Activated CD4-positive, alpha-beta T cell treated with anti-CD3 and anti-CD28 coated beads, Interleukin-2, amount 10 ng/mL, durations not matched to agents 7 days and 5 days (primary cell): ENCODE measurements at places on chromosomes 4 and X. TPM values are rescaled to one million over a fixed set of nuclear protein-coding genes. Genes with fewer than 3 reads are reported as not detected.

The GYPE gene
- not detected for total RNA-seq

The CSAG1 gene
- not detected for total RNA-seq

The SOX3 gene
- not detected for total RNA-seq

The CFI gene
- total RNA-seq, result not detected

The FAM53A gene
- 0.99 TPM for total RNA-seq

The GPRIN3 gene
- 57.4 TPM for total RNA-seq

The SOD3 gene
- not detected for total RNA-seq

The WAS gene
- 165 TPM for total RNA-seq

The GPR34 gene
- total RNA-seq, result 0.17 TPM

The MGARP gene
- total RNA-seq, result 0.25 TPM

The SHISA3 gene
- total RNA-seq, result 0.69 TPM

The GLRB gene
- total RNA-seq, result not detected

The RASSF6 gene
- not detected for total RNA-seq

The HOPX gene
- 74.6 TPM for total RNA-seq

The TRPC3 gene
- 0.85 TPM for total RNA-seq

The NPNT gene
- total RNA-seq, result not detected

The SLC34A2 gene
- total RNA-seq, result not detected
